ENCODE measurements at places on chromosomes 1 and 21.

GRCh38 chr1:153655333-153655732, 3.2 kb upstream of the SNAPIN start:
- no peak for DNase-seq

DNA sequence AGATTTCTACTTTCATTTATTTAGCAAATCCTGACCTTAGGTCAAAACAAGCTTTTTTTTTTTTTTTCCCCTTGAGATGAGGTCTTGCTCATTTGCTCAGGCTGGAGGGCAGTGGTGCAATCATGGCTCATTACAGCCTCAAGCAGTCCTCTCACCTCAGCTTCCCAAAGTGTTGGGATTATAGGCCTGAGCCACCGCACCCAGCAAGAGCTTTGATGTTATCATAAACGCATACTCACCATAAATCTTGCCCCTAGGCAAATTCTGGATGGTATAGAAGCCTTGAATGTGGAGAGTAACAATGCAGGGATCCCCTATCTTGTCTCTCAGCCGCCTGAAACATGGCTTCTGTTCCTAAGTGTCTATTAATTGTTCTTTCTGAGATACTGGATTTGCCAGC, 24.8 kb upstream of the CLDN8 start:
- DNase-seq = no peak

GRCh38 chr1:11238311-11238710, 24.0 kb downstream of the MTOR start:
- DNase-seq = no peak

GRCh38 chr1:21517161-21517589, 8.0 kb downstream of the ALPL start:
- no peak for DNase-seq

GRCh38 chr1:7471836-7472235, 299.3 kb upstream of the VAMP3 start:
- no peak for DNase-seq

DNA sequence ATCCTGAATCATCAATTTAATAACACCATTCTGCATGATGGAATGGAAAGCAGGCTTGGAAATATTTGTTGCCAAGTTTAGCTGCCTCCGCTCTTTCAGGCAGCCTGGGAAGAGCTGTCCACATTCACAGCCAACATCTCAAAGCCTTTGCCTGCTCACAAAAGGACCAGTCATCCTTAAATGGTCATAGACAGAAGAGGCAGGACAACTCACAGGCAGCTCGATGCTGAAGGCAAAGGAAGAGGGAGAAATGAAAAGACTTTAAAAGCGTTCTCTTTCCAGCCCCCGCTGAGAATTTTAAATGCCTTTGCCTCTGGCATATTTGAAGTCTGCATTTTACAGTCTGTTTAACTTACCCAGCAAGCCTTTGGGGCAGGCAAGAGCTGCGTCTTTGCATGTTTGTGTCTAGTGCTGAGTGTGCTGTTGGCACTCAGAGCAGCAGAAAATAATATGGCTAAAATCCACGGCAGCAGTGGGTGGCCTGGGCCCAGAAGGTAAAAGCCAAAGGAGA, 68.9 kb downstream of the NMNAT2 start:
- DNase-seq = no peak

DNA sequence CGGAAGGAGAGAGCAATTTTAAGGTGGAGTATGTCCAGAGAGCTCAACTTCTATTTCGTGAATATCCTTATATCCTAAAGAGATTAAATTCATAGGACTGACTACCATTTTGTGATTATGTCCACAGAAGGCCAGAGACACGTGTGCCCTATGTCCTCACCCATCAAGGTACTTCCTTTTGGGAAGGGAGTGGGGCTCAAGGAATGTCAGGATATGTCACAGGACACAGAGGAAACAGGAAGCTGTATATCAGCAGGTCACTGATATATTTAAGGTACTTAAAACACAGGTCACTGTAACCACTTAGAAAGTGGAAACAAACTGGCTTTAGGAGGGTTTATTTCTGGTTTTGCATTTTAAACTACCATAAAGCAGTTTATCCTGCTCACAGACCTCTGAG, 184.6 kb downstream of the APP start:
- no peak for DNase-seq
